ENCODE measurements at places on chromosomes 1 and 21.

- peak; percentile 3 for DNase-seq
Measured at GRCh38 chr1:232923739-232924386, 26.5 kb upstream of the NTPCR start.

- no peak for DNase-seq
Measured at GRCh38 chr1:68232289-68233148, at the start of gene WLS. Gene WLS (minus strand): TSS chr1:68232523. CDS start chr1:68232299, 224 bp downstream.

GRCh38 chr21:29524055-29524454, 225.3 kb downstream of the BACH1 start:
- DNase-seq: no peak

DNA sequence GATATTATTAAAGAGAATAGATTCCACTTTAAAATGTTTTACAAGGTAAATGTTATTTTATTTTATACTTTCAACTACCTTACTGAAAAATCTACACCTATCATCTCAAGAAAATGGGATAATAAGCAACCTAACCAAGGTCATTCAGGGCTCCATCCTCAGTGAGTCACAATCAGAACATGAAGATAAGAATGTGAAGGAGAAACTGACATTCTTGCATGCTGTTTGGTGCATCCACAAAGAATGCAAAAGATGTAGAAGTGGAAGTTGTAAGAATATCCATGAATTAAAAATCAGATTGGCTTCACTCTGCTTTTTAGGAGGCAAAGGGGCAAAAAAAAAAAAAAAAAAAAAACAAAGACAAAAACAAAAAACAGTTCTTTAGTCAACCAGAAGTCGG, 6.5 kb downstream of the WARS2 start:
- no peak for DNase-seq

DNA sequence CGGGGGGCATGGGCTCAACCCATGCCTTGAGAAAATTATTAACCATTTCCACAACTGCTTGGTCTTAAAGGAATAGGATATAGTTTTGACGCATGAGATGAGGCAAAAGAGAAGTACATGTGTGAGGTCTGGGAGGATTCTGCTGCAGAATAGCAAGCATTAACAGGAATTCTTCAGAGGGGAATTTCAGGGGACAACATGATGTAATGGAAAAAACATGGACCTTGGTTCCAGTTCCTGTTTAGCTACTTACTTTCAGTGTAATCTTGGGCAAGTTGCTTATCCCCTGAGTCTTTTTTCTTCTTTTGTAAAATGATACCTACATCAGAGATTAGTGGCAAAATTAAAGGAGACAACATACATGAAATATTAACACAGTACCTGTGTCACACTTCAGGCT, 85.6 kb downstream of the PRRX1 start:
- DNase-seq: no peak

GRCh38 chr1:34786521-34787325, 5.7 kb downstream of the GJB3 start:
- peak; percentile 56 for DNase-seq

DNA sequence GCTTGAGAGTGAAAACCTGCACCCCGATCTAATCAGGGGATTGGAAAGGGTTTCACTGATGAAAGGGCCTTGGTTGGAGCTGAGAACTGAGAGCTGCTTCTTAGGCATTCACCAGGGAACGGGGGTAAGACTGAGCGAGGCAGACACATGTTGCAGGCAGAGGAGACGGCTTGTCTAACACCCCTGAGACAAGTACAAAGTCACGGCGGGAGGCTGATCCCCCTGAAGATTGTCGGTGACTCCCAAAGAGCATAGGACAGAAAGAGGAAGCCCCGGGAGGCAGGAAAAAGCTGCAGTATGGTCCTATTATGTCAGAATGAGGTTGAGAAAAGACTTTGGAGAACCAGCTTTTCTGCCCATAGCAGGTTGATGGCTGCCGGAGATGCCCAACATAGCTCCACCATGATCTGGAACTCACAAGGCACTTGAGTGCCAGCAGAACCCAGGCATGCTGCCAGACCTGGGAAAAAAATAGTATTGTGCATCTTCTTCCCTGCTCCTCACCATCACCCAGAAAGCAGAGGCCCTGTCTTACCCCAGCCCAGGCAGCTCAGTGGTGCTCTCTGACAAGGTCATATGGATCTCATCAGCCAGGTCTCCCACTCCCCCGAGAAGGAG, 463.9 kb upstream of the PROX1 start:
- no peak for DNase-seq

- DNase-seq: no peak
Measured at GRCh38 chr1:222916100-222916499, 101.3 kb downstream of the DISP1 start.

DNA sequence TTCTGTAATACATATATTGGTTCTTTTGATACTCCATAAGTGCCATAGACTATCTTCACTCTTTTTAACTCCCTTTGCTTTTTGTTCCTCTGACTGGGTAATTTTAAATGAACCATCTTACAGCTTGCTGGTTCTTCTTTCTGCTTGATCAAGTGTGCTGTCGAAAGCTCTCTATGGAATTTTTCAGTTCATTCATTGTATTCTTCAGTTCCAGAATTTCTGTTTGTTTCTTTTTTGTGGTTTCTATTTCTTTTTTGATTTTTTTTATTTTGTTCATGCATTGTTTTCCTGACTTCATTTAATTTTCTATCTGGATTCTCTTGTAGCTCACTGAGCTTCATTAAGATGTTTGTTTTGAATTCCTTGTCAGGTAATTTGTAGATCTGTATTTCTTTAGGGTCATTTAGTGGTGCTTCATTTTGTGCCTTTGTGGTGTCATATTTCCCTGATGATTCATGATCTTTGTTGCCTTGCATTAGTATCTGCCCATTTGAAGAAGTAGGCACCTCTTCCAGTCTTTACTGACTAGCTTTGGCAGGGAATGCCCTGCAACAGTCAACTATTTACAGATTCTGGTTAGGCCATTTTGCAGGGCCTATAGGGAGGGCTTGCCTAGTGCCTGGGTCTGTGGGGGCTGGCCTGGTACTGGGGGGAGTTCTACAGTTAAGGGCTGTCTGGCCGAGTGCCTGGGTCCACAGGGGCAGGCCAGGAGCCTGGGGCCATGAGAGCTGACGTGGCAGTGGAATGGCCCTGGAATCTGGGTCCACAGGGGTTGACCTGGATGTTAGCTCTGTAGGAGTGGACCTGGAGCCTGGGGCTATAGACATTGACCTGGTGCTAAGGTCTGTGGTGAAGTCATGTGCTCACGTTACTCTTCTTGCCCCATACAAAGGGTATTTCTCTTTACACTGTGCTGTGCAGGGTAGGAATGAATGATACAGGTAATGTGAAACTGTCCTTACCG, 89.7 kb downstream of the MAGI3 start:
- no peak for DNase-seq

DNA sequence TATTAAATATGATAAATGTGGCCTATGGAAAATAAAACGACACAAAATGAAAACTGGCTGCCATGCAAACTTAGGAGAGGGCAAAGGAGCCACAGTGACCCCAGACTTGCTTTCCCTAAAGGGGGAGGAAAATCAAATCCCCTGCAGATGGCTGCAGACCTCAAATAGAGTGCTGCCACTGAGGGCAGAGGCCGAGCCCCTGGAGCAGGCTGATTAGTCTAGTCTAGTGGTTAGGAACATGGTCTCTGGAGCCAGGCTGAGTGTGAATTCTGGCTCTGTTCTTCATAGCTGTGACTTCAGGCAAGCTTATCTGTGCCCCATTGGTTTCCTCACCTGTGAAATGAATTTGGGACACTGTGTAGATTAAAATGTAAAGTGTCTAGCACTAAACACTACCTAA, 60.8 kb downstream of the ITPKB start:
- DNase-seq: no peak

GRCh38 chr1:54245501-54245900, 45.5 kb downstream of the MRPL37 start:
- no peak for DNase-seq

DNA sequence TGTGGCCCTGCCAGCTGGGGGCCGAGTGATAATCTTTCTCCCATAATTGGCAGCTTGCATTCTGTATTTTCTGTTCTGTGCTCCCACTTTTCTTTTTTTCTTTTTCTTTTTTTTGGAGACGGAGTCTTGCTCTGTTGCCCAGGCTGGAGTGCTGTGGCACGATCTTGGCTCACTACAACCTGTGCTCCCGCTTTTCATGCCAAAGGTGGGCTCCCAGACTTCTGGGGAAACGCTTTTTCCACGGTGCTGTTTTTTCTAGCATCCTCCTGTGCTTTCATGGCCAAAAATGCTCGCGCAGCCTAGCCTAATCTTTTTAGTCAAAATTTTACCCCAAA, 585 bp upstream of the AHCTF1 start:
- DNase-seq: no peak

DNA sequence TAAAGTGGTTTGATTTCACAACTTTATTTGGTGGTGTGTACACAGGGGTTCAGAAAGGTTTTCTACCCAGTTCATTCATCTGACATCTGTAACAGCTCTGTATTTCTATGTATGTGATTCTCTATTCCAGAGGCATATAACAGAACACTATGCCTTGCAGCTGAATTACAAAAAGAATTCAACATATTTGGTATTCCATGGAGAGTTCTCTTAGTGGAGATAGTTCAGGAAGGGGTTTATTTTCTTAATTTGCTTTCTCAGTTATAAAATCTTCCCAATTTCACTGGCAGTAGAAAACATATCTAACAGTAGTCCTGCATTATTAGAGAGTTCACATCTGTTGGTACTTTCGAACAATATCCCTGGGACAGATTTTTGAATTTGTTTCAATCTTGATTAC, 207.9 kb upstream of the LYPLAL1 start:
- no peak for DNase-seq

DNA sequence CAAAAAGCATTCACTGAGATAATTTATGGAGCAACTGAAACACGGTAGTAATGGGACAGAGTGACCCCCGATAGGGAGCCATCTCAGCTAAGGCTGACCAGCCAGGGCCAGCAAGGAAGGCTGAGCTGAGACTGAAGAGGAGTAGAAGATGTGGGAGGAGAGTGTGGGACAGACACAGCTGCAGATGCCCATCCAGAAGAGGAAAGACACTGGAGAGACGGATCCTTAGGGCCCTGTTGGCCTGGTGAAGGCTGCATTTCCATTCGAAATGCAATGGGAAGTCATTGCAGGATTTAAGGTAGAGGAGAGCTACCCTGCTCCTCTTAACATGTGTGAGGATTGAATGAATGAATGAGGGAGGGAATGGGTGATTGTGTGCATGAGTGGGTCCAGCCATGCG, 44.0 kb upstream of the LRP8 start:
- no peak for DNase-seq

- DNase-seq: no peak
Measured at GRCh38 chr1:92473781-92474495, 12.8 kb downstream of the GFI1 start.

DNA sequence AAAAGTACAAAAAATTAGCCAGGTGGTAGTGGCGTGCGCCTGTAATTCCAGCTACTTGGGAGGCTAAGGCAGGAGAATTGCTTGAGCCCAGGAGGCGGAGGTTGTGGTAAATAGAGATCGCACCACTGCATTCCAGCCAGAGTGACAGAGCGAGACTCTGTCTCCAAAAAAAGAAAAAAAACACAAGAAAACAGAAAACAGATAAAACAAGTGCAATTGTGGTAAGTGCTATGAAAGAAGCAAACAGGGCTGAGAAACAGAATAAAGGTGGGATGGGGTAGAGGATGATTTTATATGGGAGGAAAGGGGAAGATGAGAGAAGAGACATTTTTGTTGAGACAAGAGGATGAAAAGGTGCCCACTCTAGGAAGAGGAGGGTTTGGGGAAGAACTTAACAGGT, 5.0 kb upstream of the SOX13 start:
- no peak for DNase-seq

- no peak for DNase-seq
Measured at GRCh38 chr1:98323906-98324358, 337.6 kb upstream of the SNX7 start.

DNA sequence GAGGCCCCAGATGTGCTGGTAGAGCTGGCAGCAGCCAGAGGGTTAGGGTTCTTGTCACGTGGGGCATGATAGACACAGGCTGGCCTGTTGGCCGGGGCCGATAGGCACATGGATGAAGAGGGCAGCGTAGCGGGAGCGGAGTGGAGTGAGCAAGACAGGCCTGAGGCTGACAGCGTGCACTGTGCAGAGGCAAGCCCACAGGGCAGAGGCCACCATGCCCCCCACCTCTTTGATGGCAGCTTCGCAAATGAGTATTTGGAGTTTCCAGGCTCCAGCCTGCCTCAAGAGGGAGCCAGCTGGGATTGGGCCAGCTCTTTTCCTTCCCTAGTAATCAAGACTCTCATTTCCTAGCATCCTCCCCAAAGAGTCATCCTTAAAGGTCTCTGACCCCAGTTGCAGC, 43.5 kb downstream of the TMCC2 start:
- DNase-seq: no peak

DNA sequence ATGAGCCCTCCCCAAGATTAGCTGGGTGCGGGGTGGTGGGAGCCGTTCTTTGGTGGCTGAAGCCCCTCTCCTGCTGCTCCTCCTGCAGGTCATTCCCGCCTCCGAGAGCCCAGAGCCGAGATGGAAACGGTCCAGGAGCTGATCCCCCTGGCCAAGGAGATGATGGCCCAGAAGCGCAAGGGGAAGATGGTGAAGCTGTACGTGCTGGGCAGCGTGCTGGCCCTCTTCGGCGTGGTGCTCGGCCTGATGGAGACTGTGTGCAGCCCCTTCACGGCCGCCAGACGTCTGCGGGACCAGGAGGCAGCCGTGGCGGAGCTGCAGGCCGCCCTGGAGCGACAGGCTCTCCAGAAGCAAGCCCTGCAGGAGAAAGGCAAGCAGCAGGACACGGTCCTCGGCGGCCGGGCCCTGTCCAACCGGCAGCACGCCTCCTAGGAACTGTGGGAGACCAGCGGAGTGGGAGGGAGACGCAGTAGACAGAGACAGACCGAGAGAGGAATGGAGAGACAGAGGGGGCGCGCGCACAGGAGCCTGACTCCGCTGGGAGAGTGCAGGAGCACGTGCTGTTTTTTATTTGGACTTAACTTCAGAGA, 448 bp downstream of the G0S2 start:
- DNase-seq: no peak

DNA sequence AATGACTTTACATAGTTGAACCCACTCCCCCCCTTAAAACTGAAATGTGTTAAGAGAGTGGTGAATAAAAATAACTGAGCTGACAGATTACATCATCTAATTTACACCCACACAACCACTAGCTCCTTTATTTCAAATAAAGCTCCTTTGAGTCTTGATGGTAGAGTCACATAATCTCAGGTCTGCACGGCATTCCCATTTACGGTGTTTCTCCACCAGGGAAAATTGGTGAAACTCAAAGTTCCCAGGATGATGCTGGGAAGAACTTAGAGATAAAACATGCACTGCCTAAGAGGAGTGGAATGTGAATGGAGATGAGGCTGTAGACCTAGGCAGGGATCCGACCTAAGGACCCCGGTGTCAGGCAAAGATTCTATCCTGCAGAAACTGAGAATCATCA, 727.8 kb upstream of the ADAMTS5 start:
- no peak for DNase-seq
